Right cardiac atrium (tissue), 5 donors: ENCODE measurements at places on chromosomes 6 and 20.

- DNase-seq, result no peak
Observed at GRCh38 chr6:159056899-159057298, 12.1 kb upstream of the TAGAP start.

DNA sequence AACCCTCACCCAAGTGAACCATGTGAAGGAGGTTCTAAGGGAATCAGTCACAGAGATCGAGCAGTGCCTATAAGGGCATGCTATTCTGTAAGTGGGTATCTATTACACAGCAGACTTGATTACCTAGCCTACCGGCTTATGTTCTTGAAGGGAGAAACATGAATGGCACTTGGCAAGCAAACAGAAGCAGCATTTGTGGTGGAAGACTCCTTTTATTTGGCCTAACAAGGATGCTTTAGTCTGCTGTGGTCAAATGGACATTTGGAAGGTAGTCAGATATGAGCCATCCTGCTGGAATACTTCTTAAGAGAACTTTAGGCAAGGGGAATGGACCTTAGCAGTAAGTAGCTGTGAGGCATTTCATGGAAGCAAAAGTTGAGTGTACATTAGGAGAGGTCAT is 126.3 kb downstream of the COL12A1 start:
- no peak for DNase-seq

DNA sequence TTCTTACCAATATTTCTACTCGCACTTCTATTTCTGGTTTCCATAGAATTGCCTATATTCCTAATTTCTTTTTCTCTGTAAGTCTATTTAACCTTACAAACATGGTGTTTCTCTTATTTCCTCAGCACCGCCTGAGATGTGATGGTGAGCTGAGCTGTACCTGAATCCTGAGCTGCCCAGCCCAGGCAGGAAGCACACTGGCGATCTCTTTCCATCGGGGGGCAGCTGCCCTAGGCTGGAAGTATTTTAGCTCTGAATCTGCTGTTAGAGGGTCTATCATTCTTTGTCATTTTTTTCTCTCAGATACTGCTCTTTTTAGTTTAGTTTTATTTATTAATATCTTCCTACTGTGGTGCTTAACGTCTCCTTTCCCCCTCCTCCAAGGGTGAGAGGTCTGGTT is 173.4 kb upstream of the SLC35B3 start:
- no peak for DNase-seq

- DNase-seq, result no peak
Observed at GRCh38 chr6:33693186-33694105, 18.1 kb downstream of the UQCC2 start.

- peak; percentile 88 for DNase-seq
Observed at GRCh38 chr20:33667245-33667675, 517 bp downstream of the ACTL10 start.
